ENCODE measurements at places on chromosomes 11 and 22. TPM values are rescaled to one million over a fixed set of nuclear protein-coding genes. Genes with fewer than 3 reads are reported as not detected.

- no peak for DNase-seq
Observed at GRCh38 chr22:49047447-49047846, 780.2 kb downstream of the BRD1 start.

The MUC2 gene
- total RNA-seq = not detected

DNA sequence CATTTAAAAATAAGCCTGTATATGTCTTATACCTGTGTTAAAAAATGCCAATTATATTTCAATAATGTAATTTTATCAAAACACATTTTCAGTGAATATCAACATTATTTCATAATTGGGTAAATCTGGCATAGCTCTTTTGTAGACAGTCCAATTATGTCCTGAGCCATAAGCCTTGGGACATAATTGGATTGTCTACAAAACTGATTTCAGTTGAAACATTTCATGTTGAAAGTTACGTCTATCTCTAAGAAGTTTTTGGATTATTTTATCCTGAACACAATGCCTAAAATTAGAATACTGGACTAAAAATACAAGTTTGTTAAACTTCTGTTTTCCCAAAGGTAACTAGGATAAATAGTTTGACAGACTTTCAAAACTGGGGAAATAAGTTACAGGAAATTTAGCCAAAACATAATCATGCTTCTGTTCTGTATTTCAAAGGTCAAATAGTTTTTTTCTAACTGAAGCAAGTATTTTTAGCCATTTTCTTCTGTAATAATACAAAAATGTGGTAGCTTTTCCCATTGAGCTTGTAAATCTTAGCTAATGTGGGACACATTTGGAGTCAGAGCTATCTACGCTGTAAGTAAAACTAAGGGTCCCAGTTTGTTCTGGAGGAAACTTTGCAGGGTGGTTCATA is 100.7 kb upstream of the BIRC3 start:
- no peak for DNase-seq

DNA sequence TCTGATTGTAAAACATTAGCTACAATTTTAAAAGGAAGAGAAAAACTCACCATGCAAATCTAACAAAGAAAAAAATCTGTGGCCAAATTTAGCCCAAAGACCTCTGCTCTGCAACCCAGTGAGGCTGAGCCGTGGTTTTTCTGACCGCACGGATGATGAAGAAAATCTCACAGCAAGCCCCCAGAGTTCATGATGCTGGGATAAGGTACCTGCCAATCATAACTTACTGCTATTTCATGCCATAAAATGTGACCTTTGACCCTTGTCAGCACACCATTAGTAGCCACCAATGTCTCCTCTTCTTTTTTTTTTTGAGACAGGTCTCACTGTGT is 11.1 kb downstream of the CERK start:
- no peak for DNase-seq

DNA sequence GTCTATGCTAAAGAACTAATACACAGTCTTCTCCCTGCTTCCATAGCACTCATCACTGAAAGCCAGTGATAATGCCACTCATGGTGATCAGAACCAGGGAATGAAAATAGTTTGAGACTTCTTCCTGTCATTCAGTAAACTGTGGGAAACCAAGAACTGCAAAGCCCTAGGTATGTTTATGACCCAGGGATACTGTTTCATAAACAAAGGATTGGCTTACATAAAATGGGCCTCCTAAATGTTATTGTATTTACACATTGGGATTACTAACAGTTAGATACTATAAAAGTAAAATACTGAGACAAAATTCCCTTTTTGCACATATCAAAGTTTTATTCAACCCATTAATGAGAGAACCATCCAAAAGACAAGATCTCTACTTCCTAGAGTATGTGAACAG is 21.3 kb upstream of the CWF19L2 start:
- DNase-seq = no peak

DNA sequence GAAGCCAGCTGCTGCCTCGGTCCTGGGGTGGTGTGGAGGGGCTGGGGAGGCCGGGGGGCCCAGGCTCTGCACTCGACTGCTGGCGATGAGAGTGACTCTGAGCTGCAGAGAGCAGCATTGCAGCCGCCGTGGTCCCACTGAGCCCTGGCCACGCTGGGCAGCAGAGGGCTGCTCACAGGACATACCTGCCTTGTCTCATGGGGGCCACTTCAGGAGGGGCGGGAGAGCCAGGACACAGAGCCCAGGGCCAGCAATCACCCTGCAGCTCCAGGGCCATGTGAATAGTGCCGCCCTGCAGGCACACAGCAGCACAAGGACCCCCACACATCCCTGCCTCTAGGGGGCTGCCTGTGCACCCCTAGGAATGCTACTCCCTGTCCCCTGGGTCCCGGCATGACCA is 147.0 kb downstream of the CRYBB2 start:
- no peak for DNase-seq
